ENCODE measurements at places on chromosomes 11 and 22.

DNA sequence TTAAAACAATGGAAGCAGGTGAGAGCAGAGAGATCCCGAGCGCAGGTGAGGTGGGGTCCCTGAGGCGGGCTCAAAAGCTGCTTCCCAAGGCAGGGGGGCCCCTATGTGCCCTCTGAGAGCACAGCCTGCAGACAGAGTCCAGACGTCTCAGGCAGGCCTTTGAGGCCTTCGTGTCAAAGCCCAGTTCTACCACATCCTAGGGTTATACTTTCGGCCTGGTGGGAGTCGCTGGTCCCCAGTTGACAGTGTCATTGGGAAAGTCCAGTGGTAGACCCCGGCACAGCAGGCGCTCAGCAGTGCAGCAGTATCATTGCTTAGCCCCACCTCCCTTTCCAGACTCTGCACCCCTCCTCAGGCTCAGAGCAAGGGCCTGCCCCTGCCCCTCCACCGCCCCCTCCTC is 9.1 kb downstream of the LINC01488 start:
- DNase-seq: no peak

DNA sequence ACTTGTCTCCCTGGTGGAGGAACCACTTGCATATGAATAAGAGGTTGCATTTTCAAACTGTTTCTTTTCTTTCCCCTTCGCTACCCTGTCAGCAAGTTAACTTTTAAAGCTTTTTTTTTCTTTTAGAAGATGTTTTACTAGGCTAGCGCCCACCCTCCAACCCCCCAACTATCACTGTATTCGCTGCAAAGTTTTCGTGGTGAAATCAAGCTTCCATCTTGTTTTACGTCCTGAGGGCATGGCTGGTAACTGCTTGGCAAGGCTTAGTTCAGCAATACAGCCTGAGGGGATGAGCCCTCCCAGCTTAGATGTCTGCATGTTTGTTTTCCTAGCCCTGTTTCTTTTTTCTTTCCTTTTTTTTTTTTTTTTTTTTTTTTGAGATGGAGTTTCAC is 1359.3 kb downstream of the LRRC4C start:
- no peak for DNase-seq

DNA sequence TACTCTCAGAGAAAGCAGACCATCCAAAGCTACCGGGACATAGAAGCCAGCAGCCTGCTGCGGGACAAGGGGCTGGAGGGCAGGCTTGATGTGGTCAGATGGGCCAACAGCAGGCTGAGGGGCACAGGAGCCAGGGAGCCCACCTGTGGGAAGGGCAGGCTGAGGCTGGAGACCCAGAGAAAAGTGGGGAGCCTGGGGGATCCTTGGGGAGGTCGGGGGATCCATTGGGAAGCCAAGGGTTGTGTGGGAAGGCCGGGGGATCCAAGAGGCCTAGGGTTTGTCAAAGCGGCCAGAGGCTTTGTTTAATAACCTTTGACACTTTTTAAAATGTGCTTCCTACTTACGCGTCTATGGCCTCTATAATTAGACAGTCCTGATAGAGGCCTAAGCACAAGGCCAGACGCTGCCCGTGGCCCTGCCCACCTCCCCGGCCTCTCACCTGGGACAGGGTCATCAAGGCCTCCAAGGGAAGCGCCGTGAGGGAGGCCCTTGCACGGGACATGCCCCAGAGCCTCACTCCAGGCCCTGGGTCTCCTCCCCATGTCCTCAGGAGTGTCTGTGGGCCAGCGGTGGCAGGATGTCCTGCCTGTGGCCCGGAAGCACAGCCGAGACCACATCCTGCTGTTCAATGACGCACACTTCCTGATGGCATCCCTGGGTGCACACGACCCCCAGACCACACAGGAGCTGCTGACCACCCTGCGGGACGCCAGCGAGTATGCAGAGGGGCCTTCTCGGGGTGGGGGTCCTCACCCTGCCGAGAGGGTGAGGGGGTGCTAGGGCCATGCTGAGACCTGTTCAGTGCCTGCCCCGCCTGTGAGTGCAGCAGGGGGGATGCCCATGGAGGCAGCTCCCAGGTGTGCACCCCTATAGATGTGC is 8.6 kb upstream of the GTSE1 start:
- DNase-seq: no peak

- DNase-seq: no peak
Measured at GRCh38 chr22:42889304-42889703, 32.2 kb upstream of the ARFGAP3 start.

- no peak for DNase-seq
Measured at GRCh38 chr11:93099806-93100205, 98.0 kb downstream of the SLC36A4 start.

GRCh38 chr22:37741312-37741795 is 44.5 kb downstream of the TRIOBP start:
- no peak for DNase-seq

DNA sequence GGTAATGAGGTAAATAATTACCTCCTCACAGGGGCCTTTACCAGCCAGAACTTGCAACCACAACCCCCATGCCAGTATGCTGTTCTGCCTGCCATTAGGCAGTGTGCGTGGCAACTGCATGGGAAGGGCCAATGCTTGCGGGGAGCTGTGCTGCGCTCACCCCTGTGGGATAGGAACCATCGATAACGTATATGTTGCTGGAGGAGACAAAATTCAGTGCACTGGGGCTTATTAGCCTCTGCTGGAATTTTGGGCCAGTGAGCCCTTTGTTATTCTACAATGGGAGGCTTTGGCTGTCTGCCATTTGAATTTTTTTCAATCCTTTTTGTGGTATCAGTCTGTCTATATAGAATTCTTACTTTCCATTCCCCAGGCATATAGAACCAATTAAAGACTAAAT is 47.3 kb downstream of the PPP2R1B start:
- DNase-seq: no peak

- peak; percentile 71 for DNase-seq
Measured at GRCh38 chr11:8328848-8329330, 65.2 kb upstream of the LMO1 start.

DNA sequence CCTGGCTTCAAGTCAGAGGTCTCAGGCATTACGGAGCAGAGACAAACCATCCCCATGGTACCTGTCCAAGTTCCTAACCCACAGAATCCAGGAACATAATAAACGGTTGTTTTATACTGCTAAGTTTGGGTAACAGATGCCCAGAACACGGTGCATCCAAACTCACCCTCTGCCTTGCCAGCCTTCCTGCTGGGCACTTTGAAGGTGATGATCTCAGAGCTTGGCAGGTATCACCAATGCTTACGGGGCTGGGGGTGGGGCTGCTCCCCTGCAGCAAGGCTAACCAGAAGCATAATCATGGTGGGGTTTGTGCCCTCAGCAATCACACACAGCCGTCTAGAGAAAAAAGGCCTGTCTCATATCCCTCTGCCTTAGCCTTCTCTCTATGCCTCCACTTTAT is 27.1 kb downstream of the DKK3 start:
- DNase-seq: no peak

- no peak for DNase-seq
Measured at GRCh38 chr11:20056109-20056949, 103.9 kb downstream of the DBX1 start.

DNA sequence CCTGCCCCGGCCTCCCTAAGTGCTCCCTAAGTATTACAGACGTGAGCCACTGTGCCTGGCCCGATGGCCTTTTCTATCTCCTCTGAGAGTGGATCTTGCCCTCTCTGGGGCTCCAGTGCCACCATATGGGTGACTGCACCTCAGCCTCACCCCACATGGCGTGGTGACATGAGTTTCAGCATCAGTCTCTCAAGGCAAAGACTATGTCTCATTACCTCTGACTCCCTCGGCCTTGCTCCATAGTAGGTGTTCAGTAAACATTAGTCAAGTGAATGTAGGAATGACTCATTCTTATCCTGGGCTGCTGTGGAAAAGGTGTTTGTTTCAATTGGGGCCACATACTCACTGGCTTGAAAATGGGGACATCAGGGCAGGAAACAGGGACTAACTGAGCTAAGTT is 168.8 kb downstream of the GRIK4 start:
- no peak for DNase-seq

GRCh38 chr11:125404811-125405790 is 91.0 kb downstream of the FEZ1 start:
- no peak for DNase-seq

- DNase-seq: no peak
Measured at GRCh38 chr22:33557836-33558235, 362.4 kb downstream of the LARGE1 start.

- DNase-seq: no peak
Measured at GRCh38 chr22:48949375-48950149, 878.1 kb downstream of the BRD1 start.

- DNase-seq: no peak
Measured at GRCh38 chr11:66510990-66511339, 530 bp downstream of the BBS1 start.

DNA sequence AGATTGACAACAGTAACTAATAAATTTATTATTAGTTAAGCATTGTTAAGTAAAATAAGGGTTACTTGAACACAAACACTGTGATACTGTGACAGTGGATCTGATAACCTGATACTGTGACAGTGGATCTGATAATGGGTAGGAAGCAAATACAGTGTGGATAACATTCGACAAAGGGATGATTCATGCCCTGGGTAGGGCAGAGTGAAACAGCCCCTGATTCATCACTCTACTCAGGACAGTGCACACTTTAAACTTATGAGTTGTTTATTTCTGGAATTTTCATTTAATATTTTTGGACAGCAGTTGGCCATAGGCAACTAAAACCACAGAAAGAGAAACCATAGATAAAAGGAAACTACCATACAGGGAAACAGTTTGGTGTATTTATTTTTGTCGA is 60.8 kb upstream of the CTSC start:
- DNase-seq: no peak

- DNase-seq: no peak
Measured at GRCh38 chr11:110455718-110456117, 26.0 kb downstream of the FDX1 start.

DNA sequence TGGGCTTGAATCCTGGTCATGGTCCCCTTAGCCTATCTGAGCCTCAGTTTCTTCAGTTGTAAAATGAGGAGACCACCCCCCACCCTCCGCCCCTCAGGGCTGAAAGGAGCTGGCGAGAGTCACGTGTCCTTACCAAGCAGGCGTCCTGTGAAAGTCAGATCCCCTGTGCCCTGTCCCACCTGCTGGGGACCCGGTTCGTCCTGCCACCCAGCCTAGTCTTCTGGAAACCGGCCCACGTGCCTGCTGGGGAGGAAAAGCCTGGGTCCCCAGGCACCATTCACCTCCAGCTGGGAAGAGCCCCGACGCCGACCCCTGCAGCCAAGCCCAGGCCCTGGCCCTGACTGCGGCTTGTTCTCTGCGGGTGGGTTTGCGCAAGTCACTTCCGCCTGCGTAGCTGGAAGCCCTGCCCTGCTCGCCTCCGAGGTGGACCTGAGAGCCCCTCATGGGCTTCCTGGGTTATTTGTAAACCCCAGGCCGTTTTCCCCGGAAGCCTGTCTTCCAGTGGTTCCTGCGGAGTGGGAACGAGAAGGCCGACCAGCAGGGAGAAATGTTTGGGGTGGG is 679 bp upstream of the SSH3 start:
- no peak for DNase-seq

DNA sequence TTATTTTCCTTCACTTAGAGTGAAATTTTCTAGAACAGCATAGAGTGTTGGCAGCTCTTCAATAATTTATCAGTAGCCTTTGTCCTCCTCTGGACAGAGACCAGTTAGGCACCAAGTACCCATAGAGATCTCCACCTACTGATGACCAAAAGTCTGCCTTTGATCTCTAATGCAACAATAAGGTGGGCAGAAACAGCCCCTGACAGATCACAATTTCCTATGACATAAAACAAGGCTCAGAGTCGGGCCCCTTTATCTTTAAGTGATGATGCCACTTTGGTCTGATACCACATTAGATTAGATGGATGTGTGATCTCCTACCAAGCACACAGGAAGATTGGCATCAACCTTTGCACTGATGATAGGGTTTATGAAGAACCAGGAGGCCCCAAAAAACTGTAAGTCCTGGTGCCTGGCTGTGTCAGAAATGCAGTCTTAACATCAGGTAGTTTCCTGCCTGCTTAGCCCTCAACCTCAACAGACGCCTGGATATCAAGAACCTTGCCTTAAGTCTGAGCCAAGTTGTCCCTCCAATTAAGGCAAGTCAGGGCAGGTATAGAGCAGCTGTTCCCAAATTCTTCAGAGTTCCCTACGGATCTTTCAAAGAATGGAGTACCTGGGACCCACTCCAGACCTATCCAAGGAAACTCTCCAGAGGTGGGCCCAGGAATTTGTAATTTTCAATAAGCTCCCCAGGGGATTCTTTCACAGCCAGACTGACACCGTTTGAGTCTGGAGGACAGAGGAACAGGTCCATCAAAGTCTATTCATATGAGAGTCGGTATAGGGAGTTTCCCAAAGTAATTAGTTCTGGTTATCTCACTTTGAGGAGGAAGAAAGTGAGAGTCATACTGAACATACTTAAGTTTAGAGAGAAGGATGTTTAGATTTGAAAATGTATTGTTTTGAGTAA is 30.6 kb upstream of the TMPRSS4 start:
- DNase-seq: no peak

GRCh38 chr11:12174128-12174476 is 63.7 kb downstream of the MICAL2 start:
- DNase-seq: no peak

- no peak for DNase-seq
Measured at GRCh38 chr11:109668973-109669634, 247.1 kb downstream of the C11orf87 start.

GRCh38 chr11:78996007-78996406 is 421.3 kb upstream of the NARS2 start:
- no peak for DNase-seq

DNA sequence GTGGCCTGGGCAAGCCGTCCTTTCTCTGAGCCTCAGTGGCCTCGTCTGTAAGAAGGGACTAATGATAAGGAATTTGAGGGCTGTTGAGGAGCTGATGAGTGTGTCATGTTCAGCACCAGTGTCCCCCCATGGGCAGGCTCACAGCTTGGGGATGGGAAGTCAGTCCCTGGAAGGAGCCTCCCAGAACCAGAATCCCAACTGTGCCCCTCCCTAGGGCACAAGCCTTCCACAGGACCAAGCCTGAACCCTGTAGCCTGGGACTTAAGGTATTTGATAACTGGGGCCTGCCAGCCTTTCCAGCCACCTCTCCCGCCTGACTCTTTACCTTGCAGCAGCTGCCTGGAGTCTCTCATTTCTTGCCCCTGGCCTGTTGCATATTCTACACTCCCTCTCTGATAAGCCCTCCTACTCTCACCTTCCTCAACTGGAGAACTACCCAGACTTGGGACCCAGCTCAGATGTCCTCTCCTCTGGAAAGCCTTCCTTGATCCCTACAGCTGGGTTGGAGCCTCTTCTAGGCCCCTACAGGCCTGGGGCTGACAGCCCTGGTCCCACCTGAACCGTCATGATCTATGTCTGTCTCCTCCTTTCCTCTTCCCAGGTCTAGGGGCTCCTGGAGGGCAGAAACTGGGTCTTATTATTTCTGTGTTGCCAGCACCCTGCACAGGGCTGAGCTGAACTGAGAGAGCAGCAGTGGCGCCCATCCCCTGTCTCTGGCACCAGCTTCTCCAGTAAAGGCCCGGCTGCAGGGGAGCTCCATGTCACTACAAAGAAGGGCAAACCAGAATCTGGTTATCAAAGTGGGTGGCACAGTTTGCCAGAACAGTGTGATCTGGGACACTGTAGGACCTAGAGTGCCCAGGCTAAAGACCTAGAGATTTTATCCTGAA is 1.6 kb downstream of the P2RY2 start:
- no peak for DNase-seq

- DNase-seq: no peak
Measured at GRCh38 chr11:35146074-35146521, 7.1 kb downstream of the CD44 start.

All from NCI-H1930 (cell line).